Activated CD8-positive, alpha-beta memory T cell treated with anti-CD3 and anti-CD28 coated beads for 48 hours (primary cell): ENCODE measurements at places on chromosomes 13 and 19.

- DNase-seq, result no peak
Measured at GRCh38 chr13:77230560-77230959, 96.3 kb downstream of the MYCBP2 start.

DNA sequence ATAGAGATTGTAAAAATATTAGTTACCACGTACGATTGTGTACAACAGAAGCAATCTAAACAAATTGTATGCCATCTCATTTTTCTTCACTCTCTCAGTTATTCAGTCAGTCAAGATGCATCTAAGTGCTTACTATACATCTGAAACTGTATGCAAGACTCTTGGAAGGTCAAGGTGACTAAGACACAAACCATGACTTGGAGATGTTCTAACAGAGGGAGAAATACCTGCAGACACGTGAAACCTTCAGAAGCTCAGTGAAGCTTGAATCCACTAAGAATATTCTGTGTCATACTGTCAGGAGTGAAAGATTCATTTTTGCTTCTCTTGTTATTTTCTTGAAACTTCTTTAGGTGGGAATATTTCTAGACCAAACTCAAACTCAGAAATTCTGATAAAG is 365.4 kb downstream of the ITGBL1 start:
- no peak for DNase-seq

GRCh38 chr13:47835470-47836228 is 165.4 kb downstream of the SUCLA2 start:
- DNase-seq, result no peak

DNA sequence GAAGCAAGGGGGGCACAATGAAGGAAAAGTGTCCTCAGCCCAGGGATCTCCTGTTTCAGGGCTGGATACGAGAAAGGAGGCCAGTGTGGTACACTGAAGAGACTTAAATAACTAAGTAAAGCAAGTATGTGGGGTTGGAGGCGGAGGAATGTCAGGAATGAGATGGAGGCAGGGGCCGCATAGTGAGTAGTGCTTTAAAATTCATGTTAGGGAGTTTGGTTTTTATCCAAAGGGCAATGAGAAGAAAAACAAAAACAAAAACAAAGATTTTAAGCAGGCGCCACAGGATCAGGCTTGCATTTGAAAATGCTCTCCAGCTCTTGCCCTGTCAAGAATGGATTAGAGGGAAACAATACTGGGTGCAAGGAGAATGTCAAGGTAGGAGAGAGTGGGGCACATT is 273.4 kb downstream of the DCLK1 start:
- DNase-seq, result no peak
